Right lung (tissue), 10 donors: ENCODE measurements at places on chromosomes 3 and 15. TPM values are rescaled to one million over a fixed set of nuclear protein-coding genes. Genes with fewer than 3 reads are reported as not detected.

The LRRC2 gene
- polyA plus RNA-seq: 0.37 TPM

The UNC13C gene
- polyA plus RNA-seq: 19.8 TPM

The ANKUB1 gene
- polyA plus RNA-seq: 0.25 TPM

The ANKRD63 gene
- polyA plus RNA-seq: not detected

The IL5RA gene
- 1.6 TPM for polyA plus RNA-seq

The ACTL6A gene
- polyA plus RNA-seq: 114 TPM

The GLDN gene
- 0.21 TPM for polyA plus RNA-seq

The C2CD4A gene
- polyA plus RNA-seq: 0.04 TPM

The TMEM40 gene
- 1.5 TPM for polyA plus RNA-seq

The C15orf62 gene
- polyA plus RNA-seq: 3.8 TPM

The NEK10 gene
- polyA plus RNA-seq: 2.8 TPM

The HESX1 gene
- polyA plus RNA-seq: 3.7 TPM

The TTLL13 gene
- polyA plus RNA-seq: 0.24 TPM

DNA sequence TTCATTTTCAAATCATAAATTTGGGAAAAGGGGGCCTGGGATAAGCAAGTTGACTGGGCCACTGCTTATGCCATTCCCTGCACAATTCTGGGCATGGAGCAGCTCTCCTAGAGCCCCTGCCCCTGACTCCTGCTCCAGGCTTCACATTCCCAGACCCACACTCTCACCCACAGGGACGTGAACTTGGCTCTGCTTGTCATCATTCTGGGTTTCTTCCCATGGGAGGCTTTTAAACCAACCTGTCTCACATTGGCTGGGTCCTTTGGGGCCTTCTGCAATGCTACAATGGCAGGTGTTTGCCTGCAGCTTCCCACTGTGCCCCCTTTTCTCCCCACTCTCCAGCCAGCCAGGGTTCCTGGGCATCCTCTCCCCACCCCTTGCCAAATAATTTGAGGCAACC is 49.1 kb downstream of the CYP19A1 start:
- no peak for DNase-seq

- no peak for DNase-seq
These were observed 19.2 kb upstream of the MFGE8 start for GRCh38 chr15:88932271-88932874.

GRCh38 chr3:93843981-93844380 is 129.7 kb downstream of the PROS1 start:
- no peak for DNase-seq

GRCh38 chr15:40398413-40398873 is 7.2 kb upstream of the IVD start:
- no peak for DNase-seq

DNA sequence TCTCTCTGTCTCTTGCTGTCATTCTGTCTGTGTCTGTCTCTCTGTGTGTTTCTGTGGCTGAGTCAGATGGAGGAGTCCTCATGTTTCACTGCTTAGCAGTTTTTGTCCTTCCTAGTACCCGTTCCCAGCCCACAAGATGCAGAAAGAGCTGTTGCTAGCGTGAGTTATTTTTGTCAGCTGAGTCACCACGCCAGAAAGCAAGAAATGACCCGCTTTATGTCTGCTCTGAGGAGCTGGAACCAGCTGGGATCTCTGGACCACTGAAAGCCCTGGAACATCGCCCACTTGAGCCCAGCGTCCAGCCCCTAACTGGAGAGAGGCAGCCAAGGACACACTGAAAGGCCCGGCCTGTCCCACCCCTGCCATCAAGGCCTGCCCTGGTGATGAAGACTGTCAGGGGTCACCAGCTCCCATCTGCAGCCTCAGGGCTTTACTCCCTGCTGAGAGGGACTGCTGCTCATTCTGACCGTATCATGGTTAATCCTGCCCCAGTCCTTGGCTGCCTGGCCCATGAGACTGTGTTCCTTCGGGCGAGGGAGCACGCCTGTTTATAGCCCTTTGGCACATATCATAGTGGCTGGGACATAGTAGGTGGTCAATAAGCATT is 101.7 kb upstream of the TPM1 start:
- peak; percentile 74 for DNase-seq

DNA sequence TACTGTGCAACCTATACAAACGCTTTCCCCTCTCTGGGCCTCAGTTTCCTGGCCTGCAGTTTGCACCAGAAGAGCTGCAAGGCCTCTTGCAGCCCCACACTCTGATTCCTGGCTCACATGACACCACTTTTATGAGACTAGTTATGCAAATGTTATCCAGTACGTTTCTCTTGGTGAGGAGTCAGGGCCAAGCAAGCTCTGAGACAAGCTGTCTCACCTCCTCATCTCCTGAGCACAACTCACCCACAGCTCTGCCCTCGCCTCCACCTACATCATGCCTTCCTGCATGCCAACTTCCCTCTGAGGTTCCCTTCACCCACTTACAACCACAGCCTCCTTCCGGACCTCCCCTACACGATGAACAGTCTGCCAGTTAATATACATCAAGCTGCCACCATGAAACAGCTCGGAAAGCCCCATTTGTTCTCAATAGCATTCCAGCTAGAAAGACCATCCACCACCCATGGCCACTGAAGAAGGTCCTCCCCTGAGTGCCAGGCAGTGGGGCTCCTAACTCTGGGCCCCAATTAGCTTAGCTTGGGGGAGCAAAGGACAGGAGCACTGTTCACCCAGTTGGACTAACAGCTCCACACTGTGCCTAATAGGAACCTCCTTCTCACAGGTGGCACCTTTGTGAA is 25.0 kb downstream of the CRYGS start:
- DNase-seq: no peak

GRCh38 chr3:137762674-137763593 is 1.2 kb upstream of the SOX14 start:
- no peak for DNase-seq

- peak; percentile 28 for DNase-seq
These were observed 1.8 kb upstream of the ZNF385D start for GRCh38 chr3:21752749-21753347.

DNA sequence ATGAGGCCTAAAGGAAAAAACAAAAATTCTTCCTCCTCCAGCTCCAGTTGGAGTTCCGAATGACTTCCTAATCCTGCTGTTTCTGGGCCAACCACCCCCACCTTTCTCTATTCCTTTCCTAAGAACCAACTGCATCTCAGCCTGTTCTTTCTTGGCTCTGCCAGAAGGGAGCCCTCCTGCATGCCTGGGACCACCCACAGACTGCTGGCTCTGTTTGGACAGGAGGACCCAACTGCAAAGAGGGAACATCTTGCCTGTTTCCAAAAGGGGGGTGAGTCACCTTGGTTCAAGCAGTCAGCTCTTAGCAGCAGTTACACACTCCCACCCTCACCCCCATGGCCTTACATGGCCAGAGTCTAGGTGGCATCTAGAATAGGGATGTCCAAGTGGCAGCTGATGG is 116.0 kb upstream of the PRICKLE2 start:
- no peak for DNase-seq

- DNase-seq: no peak
These were observed 41.6 kb downstream of the SH3BP5 start for GRCh38 chr3:15290736-15291135.

DNA sequence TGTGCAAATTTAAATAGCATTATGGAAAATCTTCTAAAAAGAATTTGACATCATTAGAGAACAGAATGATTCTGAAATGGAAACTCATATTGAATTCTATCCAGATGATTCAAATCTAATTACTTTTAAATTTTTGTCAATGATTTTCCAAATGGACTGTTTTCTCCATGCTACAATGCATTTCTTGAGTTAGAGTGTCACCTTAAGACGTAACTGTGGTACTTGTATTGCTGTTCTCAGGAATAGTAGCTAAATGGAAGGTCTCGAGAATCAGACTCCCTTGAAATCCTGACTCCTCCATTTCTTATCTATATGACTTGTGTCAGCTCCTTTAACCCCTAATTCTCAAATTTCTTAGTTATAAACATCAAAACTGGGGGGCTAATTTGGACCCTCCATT is 102.3 kb downstream of the P2RY1 start:
- no peak for DNase-seq

DNA sequence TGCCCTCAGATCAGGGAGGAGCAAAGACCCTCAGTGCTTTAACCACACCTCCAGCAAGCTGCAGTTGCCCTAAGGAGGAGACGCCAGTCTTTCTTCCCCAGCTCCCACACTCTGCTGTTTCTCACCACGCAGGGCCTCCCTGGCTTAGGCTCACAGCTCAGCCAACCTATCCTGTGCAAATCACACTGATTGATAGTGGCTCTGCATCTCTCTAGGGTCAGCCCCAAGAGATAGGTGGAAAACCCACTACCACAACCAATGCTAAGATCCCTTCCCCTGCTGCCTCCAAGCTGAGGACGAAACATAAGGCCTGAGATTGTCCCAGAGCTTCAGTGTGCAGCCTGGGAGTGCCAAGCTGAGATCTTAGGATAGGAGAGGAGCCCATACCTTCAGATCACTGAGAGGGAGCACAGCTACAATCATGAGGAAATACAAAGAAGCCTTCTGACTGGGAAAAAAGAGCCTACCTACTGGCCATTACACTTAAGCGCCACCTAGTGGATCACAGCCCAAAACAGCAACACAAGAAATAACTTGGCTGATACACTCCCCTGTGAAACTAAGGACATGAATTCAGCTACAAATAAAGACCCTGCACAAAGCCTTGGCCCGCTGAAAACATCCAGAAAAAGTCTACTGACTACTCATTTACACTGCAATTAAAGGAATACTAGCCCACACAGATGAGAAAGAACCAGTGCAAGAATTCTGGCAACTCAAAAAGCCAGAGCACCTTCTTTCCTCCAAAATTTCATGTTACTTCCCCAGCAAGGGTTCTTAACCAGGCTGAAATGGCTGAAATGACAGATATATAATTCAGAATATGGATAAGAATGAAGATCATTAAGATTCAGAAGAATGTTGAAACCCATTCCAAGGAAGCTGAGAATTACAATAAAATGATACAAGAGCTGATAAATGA is 271.5 kb upstream of the DCBLD2 start:
- DNase-seq: peak; percentile 12

DNA sequence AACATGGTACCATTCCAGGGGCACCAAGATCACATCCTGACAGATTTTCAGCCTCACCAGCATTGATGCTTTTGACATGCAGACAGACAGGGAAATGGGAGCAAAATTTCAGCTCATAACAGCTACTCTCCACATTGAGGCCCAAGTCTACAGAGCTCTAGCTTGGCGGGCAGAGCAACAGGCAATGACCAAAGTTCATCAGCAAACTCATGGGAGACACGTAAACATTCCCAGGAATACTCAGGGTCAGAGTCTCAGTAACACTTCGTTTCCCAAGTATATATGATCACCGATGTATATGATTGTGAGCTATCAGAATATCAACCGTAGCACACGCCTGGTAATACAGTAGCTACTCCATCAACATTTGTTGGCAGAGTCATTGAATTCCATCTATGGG is 59.2 kb upstream of the SLC24A5 start:
- DNase-seq: no peak

DNA sequence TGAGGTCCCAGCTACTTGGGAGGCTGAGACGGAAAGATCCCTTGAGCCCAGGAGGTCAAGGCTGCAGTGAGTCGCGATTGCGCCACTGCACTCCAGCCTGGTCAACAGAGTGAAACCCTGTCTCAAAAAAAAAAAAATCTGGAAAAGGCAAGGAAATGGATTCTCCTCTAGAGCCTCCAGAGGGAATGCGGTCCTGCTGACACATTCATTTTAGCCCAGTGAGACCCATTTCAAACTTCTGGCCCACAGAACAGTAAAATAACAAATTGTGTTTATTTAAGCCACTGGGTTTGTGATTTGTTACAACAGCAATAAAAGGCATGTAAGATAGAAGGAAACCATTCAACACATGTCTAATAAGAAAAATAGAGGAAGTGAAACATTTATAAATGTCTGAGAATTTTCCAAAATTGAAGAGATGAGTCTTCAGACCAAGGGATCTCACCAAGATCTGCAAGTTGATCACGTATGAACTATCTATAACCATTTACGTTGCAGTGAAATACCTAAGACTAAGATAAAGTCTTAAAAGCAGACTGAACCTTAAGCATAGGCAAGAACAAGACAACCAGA is at the start of gene HTR3E:
TSS of gene HTR3E (plus strand) at position 254 of the 573 bp plus-strand sequence. CDS start 466 bp downstream, outside the sequence.
- DNase-seq: no peak

- DNase-seq: no peak
These were observed 1.5 kb upstream of the TM4SF19 start for GRCh38 chr3:196339493-196340254.

DNA sequence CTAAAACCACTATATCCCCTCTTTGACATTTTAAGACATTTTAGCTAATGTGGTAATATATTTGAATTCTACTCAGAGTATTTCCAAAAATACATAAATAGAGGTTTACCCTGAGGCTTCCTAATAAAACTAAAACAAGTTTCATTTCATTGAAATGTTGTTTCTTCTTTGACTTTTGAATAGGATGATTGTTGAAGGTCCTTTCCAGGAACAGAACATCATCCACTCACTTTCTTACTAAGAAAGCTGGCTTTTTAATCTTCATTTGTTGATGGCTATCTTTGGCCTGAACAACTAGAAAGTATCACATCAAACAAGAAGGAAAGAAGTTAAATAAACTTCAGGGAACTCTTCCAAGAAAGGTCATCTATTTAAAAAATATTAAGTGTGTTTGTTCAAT is 169.7 kb downstream of the RAP2B start:
- DNase-seq: no peak

GRCh38 chr15:55226127-55226526 is 29.4 kb upstream of the RSL24D1 start:
- DNase-seq: no peak

- no peak for DNase-seq
These were observed 203.7 kb downstream of the TJP1 start for GRCh38 chr15:29618586-29618985.

DNA sequence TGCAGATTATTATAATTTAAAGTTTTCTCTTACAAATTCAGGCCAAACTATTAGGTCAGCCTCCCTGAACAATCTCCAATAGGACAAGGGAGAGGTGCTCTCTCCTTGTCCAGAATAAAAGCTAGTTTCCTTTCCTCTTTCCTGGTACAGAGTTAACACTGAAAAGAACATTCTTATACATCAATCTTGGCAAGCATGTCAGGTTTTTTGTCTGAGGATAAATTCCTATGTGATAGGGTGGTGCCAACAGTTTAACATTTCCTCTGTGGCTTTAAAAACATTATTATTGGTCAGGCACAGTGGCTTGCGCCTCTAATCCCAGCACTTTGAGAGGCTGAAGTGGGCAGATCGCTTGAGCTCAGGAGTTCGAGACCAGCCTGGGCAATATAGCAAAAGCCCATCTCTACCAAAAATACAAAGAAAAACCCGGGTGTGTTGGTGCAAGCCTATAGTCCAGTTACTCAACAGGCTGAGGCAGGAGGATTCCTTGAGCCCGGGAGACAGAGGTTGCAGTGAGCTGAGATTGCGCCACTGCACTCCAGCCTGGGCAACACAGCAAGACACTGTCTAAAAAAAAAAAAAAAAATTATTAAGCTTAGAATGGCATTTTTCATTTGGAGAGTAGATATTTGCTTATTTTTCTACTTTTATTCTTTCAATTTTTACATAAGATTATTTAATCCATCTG is 13.7 kb upstream of the ULK4 start:
- no peak for DNase-seq
